ENCODE measurements at places on chromosomes 16 and 17. TPM values are rescaled to one million over a fixed set of nuclear protein-coding genes. Genes with fewer than 3 reads are reported as not detected.

XAF1 gene
- total RNA-seq: 4.0 TPM

MEAK7 gene
- total RNA-seq: 42.3 TPM

CIBAR2 gene
- not detected for total RNA-seq

KRT32 gene
- 0.14 TPM for total RNA-seq

FBXW10 gene
- total RNA-seq: not detected

Data from HFFc6 (cell line).